ENCODE measurements at places on chromosomes 4 and X.

GRCh38 chr4:11297201-11297600 lies 131.5 kb downstream of the HS3ST1 start:
- DNase-seq = no peak

GRCh38 chr4:186606591-186606992 lies 51.2 kb upstream of the MTNR1A start:
- no peak for DNase-seq

DNA sequence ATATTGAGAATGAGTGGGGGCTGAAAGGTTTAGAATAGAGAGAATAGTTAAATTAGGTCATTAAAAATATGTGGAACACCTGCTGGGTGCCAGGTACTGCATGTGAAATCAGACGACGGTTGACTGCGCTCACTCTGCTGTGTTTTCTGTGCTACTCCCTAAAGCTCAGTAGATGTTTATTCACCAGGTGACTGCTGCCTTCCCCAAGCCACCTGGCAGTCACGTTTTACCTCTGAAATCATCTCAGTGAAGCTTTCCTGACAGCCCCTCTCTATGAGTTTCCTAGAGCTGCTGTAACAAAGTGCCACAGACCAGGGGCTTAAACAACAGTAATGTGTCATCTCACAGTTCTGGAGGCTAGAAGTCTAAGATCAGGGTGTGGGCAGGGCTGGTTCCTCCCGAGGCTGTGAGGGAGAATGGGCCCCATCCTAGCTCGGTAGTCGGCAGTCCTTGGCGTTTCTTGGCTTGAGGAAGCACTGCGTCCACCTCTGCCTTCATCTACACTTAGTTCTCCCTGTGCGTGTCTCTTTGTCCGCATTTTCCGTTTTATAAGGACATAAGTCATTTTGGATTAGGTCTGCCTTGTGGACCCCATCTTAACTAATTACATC lies 25.3 kb downstream of the ADD1 start:
- DNase-seq = no peak

- DNase-seq = no peak
These were observed 1.2 kb downstream of the IRS4 start for GRCh38 chrX:108735091-108735678.

Measured in hematopoietic multipotent progenitor cell treated with erythropoietin and hydrocortisone succinate and interleukin-3 and kit ligand, for 15 days (in vitro differentiated cells).